NCI-H2081 (cell line): ENCODE measurements at places on chromosomes 4 and X.

DNA sequence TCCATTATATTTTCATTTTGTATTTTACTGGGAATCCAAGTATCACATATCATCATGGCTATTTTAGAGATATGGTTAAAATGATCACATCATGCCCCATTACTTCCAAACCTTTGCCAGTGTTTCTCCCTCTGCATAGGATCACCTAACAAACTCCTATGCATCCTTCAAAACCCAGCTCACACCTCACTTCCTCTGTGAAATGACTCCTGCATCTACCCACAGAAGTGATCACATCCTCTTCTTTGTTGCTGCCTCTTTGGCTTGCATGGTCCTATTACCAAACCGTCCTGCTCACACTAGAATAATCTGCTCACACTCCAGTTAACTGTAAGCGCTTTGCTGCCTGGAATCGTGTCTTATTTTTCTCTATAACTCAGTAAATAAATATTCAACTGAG lies 74.7 kb upstream of the C4orf50 start:
- DNase-seq = no peak

GRCh38 chr4:143343276-143343831 lies 6.7 kb downstream of the GAB1 start:
- no peak for DNase-seq

GRCh38 chrX:153763298-153763932 lies 634 bp upstream of the PLXNB3 start:
- no peak for DNase-seq

- no peak for DNase-seq
Observed at GRCh38 chrX:1661048-1661921, 46.4 kb downstream of the ASMT start.

GRCh38 chr4:14513471-14513870 lies 488.8 kb upstream of the CPEB2 start:
- no peak for DNase-seq
